ENCODE measurements at places on chromosomes 16 and 17.

DNA sequence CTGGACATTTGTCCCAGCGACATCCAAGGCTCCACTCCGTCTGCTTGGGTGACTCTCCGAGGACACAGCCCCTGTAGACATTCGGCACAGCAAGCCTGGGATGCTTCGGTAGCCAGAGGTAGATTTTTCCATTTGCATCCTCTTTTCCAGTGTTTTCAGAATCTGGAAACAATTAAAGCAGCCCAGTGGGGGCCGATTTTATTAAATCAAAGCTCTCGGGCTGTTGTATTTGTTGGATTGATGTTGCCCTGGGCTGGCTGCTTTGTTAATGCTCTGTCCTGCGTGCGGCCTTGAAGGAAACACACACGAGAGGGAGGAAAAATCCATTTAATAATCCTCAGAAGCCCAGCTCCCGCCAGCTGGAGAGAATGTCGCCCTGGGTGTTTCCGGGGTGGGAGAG is 158.1 kb upstream of the CIBAR2 start:
- DNase-seq = no peak

GRCh38 chr17:64158831-64159590 is 29.1 kb upstream of the ERN1 start:
- DNase-seq = no peak

- peak; percentile 94 for DNase-seq
These were observed 739 bp downstream of the TCF25 start for GRCh38 chr16:89873972-89874689.

GRCh38 chr17:73268582-73269328 is 7.1 kb upstream of the CPSF4L start:
- no peak for DNase-seq

DNA sequence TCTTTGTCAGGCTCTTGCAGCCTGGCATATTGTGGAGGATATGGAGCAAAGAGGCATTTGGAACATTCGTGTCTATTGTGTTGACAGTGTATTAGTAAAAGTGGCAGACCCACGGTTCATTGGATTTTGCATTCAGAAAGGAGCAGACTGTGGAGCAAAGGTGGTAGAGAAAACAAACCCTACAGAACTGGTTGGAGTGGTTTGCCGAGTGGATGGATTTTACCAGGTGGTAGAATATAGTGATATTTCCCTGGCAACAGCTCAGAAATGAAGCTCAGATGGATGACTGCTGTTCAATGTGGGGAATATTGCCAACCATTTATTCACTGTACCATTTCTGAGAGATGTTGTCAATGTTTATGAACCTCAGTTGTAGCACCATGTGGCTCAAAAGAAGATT is 44.5 kb downstream of the EFCAB13 start:
- no peak for DNase-seq

- DNase-seq = no peak
These were observed 33.0 kb upstream of the ZC3H18 start for GRCh38 chr16:88536971-88537751.

- DNase-seq = no peak
These were observed 23.5 kb downstream of the CES1 start for GRCh38 chr16:55809386-55809785.

GRCh38 chr17:15942207-15942833 is 2.6 kb upstream of the ADORA2B start:
- no peak for DNase-seq

- DNase-seq = no peak
These were observed 45.2 kb upstream of the MAP3K14 start for GRCh38 chr17:45361976-45362375.

- no peak for DNase-seq
These were observed 35.3 kb upstream of the TBC1D3K start for GRCh38 chr17:37888881-37889280.

DNA sequence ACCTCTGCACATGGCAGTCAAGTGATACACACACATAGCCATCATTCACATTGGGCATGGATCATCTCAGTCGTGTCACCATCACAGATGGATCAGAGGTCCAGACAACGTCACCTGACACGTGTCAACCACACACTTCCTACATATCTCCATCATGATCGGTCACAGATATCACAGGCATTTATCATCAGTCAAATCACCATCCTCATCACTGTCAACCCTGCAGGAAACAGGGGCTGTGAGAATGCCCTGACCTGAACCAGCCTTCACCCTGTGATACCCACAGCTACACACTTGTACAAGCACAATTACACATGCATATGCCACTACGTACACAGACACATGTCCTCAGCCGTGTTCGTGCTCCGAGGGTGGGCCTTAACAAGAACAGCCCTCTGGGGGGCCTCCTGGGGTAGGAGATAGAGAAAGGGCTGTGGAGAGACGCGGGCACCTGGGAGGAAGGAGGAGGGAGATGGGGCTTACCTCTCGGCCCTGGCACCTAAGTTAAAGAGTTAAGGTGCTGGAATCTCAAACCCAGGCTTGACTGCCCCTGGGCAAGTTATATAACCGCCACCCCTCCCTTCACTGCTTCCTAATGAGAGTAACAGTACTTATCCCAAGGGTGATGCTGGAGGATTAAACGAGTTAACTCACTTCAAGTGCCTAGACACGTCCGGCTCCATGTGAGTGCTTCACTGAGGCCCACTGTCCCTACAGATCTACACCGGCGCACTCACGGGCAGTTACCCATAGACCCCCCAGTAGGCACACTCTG is 1.1 kb downstream of the SLC12A4 start:
- DNase-seq = no peak

DNA sequence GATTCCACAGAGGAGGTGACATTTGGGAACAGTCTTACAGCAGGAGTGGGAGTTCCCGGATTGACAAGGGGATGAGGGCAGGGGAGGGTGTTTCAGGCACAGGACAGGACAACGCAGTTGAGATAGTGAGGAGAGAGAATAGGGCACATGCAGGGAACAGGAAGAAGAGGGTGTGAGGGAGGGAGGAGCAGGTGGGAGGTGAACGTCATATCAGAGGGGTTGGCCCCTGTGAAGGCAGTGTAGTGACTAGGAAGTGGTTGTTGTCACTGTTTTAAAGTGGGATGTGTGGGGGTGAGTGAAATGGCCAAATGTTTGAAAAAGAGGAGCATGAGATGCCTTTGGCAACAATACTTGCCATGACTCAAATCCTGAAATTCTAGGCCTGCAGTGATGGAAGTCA is 12.2 kb downstream of the PRKCB start:
- DNase-seq = no peak

- no peak for DNase-seq
These were observed 70.3 kb downstream of the RAI1 start for GRCh38 chr17:17751489-17752088.

GRCh38 chr17:74827800-74828199 is 31.9 kb downstream of the GRIN2C start:
- no peak for DNase-seq

DNA sequence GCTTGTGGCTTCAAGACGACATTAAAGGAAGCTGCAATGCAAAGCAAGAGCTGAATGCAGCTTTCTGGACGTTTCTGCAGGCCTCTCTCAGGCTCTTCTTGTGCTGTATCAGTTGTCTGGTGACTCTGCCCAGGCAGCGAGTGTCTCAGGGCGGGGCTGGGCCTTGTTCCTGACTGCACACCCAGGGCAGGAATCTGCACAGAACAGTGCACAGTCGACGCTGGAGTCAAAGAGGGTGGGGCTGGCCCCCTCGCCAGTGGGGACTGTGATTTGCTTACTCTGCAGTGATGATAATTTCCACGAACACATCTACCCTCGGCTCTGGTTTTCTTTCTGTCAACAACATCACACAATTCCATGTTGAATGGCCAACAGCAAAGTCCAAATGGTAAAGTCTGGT is 60.7 kb downstream of the IRF8 start:
- no peak for DNase-seq

GRCh38 chr17:77837917-77838316 is 120.6 kb upstream of the TNRC6C start:
- DNase-seq = no peak

DNA sequence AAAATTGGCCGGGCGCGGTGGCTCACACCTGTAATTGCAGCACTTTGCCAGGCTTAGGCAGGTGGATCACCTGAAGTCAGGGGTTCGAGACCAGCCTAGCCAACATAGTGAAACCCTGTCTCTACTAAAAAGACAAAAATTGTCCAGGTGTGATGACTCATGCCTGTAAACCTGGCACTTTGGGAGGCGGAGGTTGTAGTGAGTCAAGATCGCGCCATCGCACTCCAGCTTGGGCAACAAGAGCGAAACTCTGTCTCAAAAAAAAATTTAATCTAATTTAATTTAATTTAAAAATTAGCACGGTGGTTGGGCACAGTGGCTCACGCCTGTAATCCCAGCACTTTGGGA is 1.6 kb upstream of the HBQ1 start:
- DNase-seq = no peak

DNA sequence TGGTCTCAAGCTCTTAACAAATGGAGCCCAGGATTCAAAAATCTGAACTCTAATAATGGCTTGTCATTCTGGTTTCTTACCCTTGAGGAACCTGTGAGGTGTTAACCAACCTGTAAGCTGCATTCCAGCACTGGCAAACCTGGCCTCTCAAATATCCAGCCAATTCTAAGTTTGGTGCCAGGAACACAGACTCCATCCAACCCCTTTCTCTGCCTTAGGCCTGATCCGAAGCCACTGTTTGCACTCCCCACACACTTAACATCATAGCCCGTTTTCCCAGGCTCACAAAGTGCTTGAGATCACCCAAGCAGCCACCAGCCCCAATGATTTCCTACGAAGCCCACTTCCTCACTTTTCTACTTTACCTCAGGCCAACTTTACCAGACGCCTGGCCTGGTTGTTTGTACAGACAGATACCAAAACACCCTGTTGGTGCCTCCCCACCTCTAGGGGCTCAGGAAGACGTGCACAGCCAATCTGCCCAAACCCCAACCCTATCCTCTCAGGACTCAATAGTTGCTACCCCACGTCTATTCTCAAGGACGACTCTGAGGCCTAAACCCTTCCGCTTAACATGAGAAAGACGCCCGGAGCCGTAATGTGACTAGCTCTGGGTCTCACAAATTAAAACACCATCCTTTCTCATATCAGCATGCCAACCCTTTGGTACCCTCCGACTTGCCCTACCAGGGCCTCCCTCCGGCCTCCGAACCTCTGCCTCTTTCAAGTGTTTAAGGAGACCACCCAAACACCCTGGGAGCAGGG is 3.2 kb upstream of the PER1 start:
- DNase-seq = no peak

DNA sequence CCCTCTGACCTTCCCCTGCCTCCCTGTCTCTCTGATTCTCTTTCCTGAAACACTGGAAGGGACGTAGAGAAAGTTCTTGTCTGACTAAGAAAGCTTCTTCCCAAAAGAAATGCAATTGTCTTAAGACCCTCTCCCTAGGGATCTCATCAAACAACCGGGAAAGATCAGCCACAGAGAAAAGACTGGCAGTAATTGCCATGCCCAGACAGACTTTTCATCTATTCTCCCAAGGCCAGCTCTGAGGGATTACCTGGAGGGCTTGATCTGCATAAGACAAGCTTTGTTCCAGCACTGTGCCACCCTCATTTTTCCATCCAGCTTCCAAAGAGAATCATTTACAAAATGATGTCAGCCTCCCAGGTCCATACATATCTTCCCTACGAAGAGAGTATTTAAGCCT is 38.8 kb upstream of the HS3ST3A1 start:
- DNase-seq = no peak

GRCh38 chr16:22092143-22092933 is at the start of gene VWA3A:
Gene VWA3A (plus strand): TSS chr16:22092541. CDS start chr16:22092638, 97 bp downstream.
- DNase-seq = no peak

DNA sequence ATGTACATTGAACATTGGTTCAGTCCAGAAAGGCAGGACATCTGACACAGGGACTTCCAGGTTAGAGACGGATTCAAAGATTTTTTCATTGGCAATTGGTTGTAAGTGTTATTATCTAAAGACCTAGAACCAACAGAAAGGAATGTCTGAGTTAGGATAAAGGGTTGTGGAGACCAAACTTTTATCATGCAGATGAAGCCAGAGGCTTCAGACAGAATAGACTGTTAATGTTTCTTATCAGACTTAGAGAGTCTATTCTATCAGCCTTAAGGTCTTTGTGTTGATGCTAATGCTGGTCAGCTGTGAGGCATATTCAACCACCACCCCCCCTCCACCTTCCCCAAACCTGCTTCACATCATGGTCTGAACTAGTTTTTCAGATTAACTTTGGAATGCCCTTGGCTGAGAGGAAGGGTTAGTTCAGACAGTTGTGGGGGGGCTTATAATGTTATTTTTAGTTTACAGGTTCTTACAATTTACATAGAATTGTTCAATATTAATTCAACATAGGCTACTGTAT is 2.1 kb upstream of the ITGB3 start:
- DNase-seq = no peak

- DNase-seq = no peak
These were observed 67.1 kb downstream of the MGAT5B start for GRCh38 chr17:76935331-76935730.

DNA sequence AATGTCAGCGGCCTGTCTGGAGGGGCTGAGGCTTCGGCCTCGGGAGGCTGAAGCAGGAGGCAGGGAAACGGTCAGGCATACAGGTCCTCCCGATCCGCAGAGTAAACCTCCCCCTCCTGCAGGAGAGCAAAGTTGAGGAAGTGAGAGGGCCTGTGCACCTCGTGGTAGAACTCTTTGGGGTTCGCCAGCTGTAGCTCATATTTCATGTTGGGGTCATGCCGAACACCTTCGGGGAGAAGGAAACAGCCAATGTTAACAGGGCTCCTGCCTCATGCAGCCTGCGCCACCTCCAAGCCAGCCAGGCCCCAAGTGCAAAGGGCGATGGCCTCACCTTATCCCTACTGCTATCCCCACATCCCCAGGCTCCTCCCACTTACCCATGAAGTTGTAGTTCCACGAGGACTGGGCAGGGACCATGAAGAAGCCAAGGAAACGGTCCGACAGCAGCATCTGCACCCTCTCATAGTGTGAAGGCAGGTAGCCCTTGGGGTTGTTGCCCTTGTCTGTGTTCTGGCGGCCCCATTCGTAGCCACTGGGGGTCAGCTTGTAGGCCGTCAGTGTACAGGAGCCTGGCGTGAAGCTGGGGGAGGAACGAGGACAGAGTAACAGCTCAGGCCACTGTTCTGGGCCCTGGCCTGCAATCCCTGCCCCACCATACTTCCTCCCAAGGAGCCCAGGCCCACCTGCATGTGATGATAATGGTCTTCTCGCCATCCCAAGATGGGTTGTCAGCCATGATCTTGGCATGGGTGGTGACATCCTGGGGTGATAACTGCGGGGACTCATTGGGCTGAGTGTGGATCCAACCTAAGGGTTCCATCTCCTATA is 1.3 kb upstream of the RILP start:
- no peak for DNase-seq

DNA sequence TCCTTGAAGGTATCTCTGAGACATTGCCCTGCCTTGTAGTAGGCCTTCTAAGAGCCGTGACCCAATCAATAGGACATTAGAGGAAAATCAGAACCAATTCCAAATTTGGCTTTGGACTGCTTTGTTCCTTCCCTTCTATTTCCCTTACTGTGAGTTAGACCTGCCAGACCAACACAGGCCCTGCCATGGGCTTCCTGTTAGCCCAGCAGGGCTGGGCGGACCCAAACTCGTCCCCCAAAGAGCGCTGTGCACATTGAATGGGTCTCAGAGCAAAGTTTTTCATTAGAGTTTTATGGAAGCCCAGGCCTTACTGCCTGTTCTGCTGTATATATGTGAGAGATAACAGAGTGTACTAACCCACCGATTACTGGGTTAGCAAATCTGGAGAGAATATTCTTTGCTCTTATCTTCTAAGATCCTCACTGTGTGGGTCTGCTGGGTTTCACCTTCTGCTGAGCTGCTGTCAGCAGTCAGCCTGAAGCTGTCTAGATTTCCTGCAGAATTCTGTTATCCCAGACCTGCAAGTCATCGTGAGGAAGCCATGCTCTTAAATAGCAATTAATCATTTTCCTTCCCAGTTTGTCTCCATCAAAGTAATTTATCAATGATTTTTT is 5.7 kb downstream of the ARHGAP44 start:
- no peak for DNase-seq
